ENCODE measurements at places on chromosomes 12 and 14. TPM values are rescaled to one million over a fixed set of nuclear protein-coding genes. Genes with fewer than 3 reads are reported as not detected.

GRCh38 chr12:47396902-47397663 is 308.7 kb downstream of the RPAP3 start:
- no peak for DNase-seq

- no peak for DNase-seq
Observed at GRCh38 chr12:15563663-15564062, 225.5 kb downstream of the EPS8 start.

DNA sequence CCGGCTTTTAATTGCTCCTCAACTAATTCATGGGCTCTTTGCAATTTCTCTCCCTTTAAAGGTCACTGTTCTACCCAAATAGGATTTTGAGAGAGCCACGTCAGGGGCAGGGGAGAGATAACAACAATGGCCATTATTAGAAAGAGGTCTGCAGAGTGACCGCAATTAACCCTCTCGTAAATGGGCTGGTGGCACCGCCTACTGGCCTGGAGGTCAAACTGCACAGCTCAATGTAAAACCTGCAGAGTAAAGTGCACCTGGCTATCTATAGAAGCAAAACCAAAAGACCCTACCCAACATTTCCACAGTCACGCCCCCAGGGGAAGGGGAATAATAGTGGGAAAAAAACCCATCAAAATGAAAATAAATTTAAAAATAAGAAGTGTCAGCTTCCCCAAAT is 21.6 kb upstream of the CLEC4E start:
- DNase-seq: no peak

ARHGEF40 gene
- polyA plus RNA-seq: 71.6 TPM

PPP1R1A gene
- polyA plus RNA-seq: 61.5 TPM

LYZ gene
- polyA plus RNA-seq: 33.3 TPM

- DNase-seq: no peak
Observed at GRCh38 chr12:53056296-53056695, 6.4 kb downstream of the TNS2 start.

Data from renal pelvis (tissue), 12 donors.